Activated B cell treated with CpG ODN at 0.5 μM for 24 hours (primary cell): ENCODE measurements at places on chromosomes 7 and 10.

- no peak for DNase-seq
These were observed 31.2 kb downstream of the CFAP46 start for GRCh38 chr10:132910901-132911785.

- DNase-seq = no peak
These were observed 948 bp downstream of the ZNF138 start for GRCh38 chr7:64795176-64795575.

DNA sequence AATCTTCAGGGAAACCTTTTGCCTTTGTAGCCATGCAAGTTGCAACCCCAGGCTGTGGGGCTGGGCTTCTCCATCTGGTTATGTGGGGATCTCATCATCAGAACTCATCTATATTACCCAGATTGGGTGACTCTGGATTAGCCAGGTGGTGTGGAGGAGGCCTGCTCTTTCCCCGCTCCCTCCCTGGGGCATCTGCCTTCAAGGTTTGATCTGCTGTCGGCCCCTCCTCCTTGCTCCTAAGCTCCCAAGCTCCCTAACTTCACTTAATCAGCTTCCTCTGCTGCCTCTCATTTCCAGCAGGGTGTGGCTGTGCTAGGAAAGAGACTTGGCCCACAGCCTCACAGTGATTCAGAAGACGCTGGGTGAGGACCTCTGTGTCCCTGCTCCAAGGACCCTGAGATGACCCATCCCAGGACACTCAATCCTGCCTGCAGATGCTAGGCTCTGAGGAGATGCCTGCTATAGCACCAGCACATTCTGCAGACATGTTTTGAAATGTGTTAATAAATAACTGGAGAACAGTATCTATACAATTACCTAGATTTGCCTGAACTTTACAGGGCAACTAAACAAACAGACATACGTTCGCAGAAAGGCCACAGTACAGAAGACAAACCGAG is 392.1 kb upstream of the PODXL start:
- no peak for DNase-seq

DNA sequence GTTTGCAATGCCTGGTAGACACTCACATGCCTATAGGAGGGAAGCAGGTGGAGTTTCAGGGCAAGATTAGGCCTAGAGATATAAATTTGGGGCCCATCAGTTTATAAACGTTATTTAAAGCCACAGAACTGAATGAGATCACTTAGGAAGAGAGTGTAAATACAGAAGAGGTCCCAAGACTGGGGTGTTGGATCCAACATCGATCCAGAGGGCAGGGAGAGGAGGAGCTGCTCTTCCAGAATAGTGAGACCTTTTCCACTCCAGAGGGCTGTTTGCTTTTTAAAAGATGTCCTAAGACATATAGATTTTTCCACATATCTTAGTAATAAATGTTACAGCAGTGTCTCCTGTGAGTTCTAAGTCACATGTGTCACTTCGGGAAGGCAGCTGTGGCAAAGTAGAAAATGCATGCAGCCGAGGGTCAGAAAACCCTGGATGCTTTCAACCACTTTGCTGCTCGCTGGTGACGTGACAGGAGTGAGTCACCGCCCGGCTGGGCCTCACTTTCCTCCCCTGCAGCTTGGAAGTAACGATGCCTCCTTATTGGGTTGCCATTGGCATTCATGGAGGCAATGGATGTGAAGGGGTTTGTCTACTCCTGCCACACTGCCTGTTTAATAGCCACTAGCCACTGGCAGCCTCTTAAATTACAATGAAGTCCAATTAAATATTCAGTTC is 95.4 kb downstream of the TRIL start:
- DNase-seq = no peak

DNA sequence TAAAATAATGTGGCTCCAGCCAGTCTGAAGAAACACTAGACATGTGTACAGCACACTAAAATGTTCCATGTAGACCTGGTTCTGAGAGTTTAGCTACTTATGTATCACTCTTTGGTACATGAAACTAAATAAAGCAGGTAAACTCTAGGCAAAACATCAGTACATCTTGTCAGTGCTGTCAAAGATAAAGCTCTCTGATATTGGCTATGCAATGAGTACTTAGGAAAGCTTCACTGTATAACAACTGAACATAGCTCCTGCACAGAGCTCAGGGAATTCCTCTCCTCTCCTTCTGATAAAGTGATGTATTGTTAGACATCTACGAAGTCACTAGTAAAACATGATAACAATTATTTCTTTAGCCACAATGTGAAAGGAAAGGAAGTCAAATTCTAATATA is 3.5 kb downstream of the LRRN3 start:
- no peak for DNase-seq

GRCh38 chr7:83161899-83162401 is 734 bp downstream of the PCLO start:
- DNase-seq = no peak
